ENCODE measurements at places on chromosomes 12 and 14.

GRCh38 chr14:73747379-73748211, 33.4 kb upstream of the PNMA1 start:
- no peak for DNase-seq

DNA sequence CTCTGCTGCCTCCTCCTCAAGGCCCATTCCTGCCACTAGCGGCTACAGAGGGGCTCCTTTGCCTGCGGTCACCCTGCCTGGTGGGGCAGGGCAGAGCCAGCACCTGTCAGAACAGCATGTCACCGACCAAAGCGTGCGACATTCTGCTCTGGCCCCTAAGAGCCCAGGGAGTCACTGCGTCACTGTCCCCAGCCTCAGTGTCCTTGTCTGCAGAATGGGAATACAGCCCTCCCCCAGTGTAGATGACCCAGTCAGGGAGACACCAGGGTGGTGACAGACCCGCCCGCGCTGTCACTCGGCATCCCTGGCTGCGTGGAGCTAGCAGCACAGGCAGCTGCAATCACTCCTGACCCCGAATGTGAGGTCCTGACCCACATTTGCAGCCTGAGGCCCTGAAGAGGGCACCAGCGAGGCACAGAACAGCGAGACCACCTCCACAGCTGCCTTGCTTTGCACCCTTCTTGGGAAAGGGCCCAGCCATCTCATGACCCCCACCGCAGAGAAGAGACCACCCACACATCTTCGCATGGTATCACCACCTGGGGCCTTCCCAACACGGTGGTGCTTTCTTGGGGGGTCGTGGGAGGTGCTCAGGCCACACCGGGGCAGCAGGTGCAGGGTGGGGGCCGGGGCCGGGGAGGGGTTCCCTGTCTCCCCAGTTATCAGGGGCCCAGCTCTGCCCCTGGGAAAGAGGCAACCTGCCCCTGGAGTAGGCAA, 2.5 kb downstream of the AHNAK2 start:
- DNase-seq, result no peak

GRCh38 chr14:22070119-22070982, 396.7 kb upstream of the OR4E1 start:
- DNase-seq, result no peak

GRCh38 chr12:52525661-52526499, 5.7 kb upstream of the KRT5 start:
- DNase-seq, result no peak

DNA sequence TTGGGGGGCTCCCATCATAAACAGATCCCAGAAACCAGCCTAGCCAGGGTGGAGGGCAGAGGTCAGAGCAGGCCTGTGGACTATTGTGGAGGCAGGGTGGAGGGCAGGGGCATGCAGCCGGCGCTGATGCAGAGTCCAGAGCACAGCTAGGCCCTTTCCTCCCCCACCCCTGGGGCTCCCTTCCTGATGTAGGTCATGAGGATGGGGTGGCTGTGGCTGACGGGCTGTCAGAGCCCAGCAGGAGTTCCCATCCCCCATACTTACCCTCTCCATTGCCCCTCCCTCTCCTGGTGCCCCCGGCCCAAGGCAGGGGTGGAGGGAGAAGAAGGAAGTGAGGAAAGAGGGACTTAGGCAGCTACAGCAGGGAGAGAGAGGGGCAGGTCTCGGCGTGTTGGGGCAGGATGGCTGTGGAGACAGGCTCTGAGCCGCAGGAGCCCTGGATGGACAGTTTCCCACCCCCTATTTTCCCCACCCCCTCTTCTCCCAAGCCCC, 5.7 kb upstream of the ZNF385A start:
- DNase-seq, result no peak

DNA sequence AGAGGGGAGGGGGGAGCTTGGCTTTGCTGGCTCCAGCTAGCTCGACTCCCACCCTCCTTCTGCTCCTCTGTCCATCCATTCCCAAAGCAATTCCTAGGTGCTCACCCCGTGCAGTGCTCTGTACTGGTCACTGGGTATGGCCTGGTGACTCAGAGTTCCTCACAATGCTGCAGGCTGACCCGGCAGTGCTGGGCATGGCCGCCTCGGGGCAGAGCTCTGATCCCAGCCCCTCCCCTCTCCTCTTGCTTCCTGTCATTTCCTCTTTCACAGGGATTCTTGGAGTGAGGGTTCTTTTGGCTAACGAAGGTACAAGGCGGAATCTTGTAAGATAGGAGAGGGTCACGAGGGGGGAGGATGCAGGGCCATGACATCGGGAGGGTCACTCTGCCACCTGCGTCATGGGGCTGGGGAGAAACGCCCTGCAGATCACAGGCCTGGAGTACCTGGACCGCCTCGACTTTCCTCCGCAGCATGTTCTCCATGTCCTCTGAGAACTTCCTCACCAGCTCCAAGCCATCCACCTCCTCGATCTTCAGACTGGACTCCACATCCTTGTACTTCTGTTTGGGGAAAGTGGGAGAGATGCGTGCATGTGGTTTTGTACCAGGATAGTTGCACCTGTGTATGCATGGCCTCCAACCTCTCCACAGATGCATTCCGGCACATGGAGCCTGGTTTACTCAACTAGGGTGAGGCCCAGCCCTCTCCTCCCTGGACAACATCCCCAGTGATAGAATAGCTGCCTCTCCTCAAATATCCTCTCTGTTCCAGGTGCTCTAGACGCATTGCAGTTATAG, 5.7 kb downstream of the CACNA2D4 start:
- no peak for DNase-seq

- DNase-seq, result no peak
Measured at GRCh38 chr12:100024974-100025555, 40.3 kb upstream of the ANKS1B start.

GRCh38 chr12:8697120-8697475, 693 bp upstream of the RIMKLB start:
- no peak for DNase-seq

DNA sequence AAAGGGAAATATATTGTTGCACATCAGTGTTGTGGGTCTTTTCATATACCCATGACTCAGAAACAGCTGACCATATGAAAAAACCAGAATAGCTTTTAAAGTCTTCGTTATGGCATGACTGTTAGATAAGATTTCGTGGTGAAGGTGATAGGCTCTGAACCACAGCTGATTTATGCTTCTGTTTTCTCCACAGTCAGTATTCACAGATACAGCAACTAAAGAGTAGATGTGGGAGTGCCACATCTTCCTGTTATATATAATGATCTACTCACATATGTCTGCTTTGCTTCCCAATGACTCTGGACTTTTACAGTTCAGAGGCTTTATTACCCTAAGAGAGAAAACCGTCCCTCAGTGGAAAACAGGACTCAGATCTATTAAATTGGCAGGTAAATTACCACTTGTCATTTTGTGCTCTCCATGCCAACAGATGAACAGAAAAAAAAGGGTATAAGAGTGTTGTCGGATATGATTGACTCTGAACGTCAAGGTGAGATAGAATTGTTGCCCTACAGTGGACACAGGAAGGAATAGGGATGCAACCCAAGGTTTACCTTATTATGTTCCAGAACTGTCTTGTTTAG, 1037.1 kb downstream of the GALC start:
- DNase-seq, result no peak

DNA sequence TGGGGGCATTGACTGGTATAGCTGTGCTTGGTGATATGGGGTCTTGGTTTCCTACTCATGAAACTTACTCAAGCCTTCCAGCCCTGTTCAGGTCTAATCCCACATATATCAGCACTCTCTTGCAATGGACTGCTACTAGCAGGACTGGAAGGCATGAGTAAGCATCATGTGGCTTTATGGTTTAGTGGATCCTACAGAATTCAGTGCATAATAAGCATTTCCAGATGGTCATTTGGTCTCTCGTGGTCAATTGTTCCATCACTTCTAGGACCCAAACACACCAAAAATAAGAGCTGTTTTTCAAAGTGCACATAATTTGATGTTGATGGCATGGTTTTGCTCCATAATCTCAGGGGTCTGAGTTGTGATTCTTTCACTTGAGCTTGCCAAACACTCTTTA, 114.4 kb downstream of the LMNTD1 start:
- no peak for DNase-seq

- no peak for DNase-seq
Measured at GRCh38 chr12:94811611-94812010, 161.3 kb upstream of the TMCC3 start.

DNA sequence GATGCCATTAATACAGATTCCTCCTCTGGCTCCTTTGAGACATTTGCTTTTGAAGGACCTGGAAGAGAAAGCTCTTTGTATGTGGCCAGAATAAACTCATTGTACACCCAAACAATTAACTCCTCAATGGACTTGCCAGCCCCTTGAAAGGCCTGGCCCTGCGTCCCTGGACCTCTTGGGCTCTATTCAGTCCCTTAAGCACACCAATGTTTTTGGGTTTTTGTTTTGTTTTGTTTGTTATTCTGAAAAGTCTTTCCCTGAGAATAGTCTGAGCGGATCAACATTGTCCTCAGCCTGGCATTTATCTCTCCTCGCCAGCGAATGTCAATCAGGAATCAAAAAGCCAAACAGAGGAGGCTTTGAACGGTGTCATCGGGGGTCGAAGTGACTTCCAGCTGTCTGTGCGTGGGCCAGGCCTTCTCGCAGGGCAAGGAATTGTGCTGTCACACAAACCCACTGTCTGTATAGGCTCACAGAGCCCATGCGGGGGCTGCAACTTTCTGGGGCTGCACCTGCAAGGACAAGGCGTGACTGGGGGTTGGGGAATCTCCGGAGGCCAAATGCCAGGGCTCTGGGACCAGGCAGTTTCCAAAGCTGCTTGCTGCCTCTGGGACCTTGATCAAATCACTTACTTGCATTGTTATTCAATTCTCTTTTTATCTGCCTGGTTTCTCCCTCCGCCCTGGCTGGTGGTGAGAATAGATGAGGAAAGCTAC, 108.3 kb downstream of the SMOC1 start:
- no peak for DNase-seq

- no peak for DNase-seq
Measured at GRCh38 chr14:89638891-89639290, 221.9 kb upstream of the FOXN3 start.

- no peak for DNase-seq
Measured at GRCh38 chr14:89681086-89682018, 264.3 kb upstream of the FOXN3 start.

DNA sequence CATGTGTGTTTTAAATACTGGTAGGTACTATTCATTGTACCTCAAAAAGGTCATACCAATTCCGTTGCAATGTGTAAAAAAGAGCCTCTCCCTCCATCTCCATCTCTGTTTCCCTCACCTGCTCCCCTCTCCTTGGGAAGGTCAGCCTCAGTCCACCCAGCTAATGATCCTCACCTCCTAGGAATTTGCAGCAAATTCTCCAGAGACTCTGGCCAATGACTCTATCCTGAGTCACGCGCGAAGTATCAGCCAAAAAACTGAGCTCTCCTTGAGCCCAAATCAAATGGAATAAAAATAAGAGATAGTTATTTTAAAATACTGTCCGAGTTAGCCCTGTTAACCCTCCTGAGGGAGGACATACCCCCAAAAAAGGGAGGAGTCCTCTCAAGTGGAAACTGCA, 148.4 kb downstream of the DPF3 start:
- no peak for DNase-seq

DNA sequence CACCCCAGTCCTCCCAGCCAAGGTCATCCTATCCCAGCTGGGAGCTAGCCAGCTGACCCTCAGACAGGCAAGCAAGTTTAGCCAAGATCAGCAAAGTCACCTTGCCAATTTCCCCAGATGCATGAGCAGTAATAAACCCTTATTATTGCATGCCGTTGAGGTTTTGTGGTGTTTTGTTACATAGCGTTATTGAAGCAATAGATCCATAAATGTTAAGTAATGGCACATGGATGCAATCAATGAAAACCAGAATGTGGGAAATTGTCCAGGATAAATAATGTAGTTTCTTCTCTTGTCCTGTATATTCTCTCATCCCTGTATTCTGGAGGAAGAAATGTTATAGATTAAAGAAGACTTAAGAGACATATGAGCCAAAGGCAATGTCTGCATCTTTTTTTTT, 18.0 kb upstream of the TMEM260 start:
- no peak for DNase-seq

DNA sequence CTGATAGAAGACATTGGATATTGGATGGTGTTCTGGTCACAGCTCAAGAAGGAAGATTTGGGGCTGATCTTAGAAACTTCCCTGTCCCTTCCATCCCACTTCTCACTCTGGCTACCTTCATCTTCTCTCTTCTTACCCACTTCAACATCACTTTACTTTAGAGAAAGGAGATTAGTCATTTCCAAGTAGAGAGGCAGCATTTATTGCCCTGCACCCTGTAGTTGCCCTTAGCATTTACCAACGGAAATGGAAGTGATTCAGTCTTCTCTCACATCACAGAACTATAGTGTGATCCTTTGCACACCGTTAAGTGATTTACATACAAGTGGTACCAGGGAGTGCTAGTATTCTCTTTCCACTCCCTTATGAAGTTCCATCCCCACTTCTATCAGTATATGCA, 52.4 kb downstream of the PHLDA1 start:
- no peak for DNase-seq

GRCh38 chr14:103023881-103024473, 33.4 kb downstream of the CDC42BPB start:
- DNase-seq, result no peak

- no peak for DNase-seq
Measured at GRCh38 chr14:50067723-50068495, 48.5 kb downstream of the VCPKMT start.

DNA sequence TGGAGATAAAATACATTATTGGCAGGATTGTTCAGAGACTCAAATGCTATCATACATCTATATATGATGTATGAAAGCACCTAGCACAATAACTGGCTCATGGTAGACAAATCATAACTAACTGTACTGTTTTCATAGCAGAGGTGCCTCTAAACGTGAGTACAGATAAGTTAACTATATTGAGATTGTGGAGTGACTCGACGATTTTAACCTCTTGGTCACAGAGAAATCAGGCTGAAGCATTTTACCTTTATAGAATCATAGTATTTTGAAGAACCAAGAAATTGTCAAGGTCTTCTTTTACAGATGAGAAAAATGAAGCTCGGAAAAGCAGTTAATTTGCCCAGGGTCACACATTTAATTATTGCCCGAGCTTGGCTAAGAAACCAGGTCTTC, 666 bp upstream of the DERA start:
- no peak for DNase-seq

GRCh38 chr12:124390442-124391097, 95.7 kb downstream of the RFLNA start:
- DNase-seq, result no peak

DNA sequence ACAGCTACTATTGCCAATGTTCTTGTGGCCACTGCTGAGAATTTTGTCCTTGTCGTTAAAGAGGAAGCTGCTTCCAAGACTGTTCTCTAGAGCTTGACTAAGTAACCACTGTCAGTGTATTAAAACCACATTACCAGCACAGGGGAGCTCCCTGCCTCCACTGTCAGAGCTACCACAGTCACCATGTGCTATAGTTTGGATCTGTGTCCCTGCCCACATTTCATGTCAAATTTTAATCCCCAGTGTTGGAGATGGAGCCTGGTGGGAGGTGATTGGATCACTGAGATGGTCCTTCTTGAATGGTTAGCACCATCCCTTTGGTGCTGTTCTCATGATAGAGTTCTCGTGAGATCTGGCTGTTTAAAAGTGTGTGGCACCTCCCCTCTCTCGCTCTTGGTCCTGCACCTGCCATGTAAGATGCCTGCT, 23.2 kb upstream of the RAP1B start:
- no peak for DNase-seq
